Fibroblast of pulmonary artery (primary cell): ENCODE measurements at places on chromosomes 6 and 20.

GRCh38 chr6:148814082-148814790 is 67.4 kb downstream of the UST start:
- DNase-seq, result no peak

- DNase-seq, result no peak
Measured at GRCh38 chr20:49642816-49643215, 70.9 kb downstream of the B4GALT5 start.

GRCh38 chr6:73560182-73560732 is 39.4 kb upstream of the EEF1A1 start:
- no peak for DNase-seq

DNA sequence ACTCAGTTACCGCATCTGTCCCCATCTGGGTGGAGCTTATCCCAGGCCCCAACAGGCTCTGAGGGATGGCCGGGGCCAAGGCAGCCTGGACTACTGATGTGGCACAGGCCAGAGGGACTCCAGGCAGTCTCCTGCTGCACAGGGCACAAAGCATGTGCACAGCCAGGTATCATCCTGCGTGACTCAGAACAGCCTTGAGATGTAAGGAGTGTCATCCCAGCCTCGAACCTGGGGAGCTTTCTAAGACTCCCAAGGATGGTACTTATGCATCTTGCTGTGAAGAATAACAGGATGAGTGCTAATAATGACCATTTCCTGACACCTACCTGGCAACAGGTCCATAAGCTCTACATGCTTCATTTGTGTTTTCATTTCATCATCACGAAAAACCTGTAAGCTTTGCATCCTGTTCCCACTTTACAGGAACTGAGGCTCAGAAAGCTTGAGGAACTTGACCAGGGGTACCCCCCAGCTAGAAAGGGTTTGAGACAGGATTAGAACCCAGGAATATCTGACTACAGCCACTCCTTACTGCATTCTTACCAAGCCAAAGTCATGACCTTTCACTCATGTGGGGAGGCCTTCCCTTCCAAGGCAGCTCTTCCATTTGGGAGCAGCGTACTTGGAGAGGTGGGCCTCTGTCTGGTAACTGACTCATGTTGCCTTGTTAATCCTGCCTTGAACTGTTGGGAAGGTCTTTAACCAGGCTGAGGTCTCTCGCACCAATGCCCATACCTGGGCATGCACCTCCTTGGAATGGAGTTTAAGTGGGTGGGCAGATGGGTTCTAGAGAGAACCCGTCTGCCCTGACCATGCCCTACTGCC is 1.9 kb downstream of the TRIB3 start:
- no peak for DNase-seq

DNA sequence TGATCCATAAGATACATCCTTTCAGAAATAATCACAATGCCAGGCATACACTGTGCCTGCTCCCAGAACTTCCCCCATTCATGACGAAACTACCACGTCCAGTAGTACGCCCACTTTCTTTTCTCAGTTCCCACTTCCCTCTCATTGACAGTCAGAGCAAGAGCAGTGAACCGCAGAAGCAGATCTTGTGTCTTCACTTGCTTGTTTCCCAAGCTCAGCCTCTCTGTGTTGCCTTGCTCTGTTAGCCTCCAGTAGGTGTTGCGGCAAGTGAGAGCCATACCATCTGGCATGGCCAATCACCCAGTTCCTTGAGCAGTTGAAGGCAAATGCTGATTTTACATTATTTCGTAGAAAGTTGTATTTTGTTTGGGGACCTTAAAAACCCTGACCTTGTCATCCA is 11.7 kb downstream of the UST start:
- no peak for DNase-seq

DNA sequence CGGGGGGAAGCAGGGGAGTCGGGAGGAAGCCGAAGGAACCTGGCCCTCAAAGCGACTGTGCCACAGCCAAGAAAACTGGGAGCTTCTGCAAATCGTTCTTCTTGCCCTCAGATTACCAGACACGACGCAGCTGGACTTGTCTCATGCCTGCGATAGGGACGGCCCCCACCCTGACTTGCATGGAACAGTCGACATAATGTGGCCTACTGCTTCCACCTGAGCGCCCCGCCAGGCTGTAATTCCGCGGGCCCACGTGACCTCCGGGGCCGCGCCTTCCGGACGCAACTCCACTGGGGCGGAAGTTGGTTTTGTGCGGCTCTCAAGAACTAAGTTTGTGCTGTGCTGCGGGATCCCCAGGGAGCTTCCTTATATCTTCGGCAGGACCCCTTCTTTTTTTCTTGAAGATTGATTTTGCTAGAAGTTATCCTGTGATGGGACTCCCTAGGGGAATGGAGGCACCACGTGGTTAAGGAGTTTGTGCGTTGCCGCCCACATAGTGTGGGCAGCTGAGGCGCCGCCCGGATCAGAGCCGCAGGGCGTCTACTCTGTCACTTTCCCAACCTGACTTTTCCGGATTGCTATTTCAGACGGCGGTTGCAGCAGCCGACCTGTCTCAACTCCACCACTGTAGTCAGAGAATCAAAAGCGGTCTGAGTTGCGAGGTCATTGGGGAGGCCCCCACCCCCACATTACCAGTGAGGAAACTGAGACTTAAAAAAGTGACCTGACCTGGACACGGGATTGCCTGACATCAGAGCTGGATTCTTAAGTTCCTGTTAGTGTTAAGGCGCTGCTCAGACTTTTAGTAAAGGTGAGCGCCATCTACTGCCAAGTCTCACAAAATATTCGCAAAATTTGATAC is 540 bp upstream of the CD164 start:
- peak; percentile 95 for DNase-seq

DNA sequence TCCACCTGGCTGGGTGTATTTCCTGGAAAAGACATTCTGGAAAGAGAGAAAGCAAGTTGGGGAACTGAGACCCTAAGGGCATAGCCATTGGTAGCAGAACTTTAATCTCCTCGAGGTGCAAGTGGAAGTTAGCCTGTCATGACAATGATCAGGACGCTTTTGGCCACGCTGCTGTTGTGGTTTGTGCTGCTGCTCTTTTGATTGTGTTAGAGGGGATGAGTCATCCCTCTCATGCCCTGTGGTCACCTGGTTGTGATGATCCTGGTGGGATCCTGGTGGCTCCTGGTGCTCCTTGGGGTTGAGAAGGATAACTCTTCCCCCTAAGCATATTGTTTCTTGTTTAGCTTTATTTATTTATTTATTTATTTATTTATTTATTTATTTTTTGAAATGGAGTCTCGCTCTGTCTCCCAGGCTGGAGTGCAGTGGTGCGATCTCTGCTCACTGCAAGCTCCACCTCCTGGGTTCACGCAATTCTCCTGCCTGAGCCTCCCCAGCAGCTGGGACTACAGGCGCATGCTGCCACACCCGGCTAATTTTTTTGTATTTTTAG is 350.3 kb downstream of the KIF16B start:
- no peak for DNase-seq

- DNase-seq, result no peak
Measured at GRCh38 chr6:76703786-76704185, 631.3 kb upstream of the IMPG1 start.

- DNase-seq, result no peak
Measured at GRCh38 chr6:38248500-38249234, 391.1 kb downstream of the BTBD9 start.

DNA sequence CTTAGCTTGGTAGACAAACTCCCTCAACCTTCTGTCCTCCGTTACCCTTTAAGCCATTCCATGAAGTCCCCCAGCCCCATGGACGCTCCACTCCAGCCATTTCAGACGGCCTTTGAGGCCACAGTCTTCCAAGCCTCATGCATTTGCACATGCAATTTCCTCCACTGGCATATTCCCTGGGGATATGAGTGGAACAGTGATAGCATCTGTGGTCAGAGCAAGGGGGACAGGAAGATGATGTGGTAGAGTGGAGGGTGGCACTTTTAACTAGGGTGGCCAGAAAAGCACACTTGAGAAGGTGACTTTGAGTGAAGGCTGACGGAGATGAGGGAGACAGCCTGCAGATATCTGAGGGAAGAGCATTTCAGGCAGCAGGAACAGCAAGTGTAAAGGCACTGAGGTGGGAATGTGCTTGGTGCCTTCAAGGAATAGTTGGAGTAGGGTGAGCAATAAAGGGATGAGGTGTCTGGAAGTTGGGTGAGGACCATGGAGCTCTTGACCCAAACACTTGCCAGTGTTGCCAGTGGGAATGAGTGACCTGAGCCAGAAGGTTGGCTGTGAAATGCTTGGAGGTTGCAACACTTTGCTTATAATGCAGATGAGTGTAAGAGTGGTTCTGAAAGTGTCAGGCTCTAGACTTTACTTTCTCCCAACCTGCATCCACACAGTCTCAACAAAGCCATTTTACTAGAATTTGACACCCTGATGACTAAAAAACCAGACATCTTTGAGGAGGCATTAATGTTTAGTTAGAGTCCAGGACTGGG is 275.6 kb upstream of the SUPT3H start:
- DNase-seq, result no peak

GRCh38 chr6:157036245-157036711 is 259.1 kb downstream of the ARID1B start:
- DNase-seq, result peak; percentile 67

DNA sequence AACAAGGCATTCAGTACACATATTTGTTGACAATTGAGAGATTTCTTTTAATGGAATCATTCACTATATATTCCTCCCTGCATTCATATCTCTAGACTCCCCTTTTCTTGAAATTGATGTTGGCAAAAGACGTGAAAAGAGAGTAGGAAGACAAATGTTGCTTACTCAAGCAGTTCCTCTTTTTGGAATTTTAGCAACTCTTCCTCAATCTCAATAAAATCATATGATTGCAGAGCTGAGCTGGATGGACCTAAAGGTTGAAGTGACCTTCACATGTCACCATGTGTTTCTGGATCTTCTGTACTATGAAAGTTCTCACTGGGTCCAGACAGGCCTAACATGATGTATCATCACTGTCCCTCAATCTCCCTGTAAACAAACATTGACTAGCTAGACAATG is 18.6 kb downstream of the ADGRF1 start:
- no peak for DNase-seq

DNA sequence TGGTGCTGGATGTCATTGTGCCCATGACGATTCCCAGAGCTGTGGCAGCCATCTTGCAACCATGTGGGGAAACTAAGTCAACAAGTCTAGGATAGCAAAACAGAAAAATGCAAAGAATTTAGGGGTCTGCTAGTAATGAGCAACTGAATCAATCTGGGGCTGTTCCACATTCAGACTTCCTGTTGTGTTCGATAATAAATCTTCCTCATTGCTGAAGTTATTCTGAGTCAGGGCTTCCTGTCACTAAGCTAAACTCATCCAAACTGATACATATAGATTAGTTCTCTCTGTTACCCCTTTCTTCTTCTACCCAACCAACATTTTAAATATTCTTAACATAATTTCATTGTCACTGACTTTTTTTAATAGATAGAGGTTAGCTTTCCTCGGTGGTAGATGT is 205.9 kb downstream of the HACE1 start:
- DNase-seq, result no peak

- DNase-seq, result no peak
Measured at GRCh38 chr20:24795436-24795835, 153.6 kb upstream of the CST7 start.

DNA sequence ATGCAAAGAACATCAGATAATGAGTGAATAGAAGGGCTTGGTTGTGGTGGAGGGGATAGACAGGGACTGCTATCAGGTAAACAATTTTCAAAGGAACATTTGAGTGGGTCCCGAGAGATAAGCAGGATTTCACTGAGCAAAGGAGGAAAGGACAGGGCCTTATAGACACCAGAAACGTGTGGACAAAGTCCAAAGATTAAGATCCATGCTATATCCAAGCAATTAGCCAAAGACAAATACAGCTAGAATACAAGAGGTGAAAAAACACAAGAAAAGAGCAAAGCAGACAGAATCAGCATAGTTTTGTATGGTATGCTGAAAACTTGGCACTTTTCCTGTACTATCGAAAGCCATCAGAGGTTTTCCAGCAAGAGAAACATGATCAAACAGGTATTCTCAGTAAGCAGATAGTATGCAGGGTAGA is 59.8 kb downstream of the CDK19 start:
- DNase-seq, result no peak

GRCh38 chr20:25321262-25321831 is 69.3 kb downstream of the ABHD12 start:
- no peak for DNase-seq

GRCh38 chr6:159313018-159313417 is 143.8 kb downstream of the FNDC1 start:
- no peak for DNase-seq

DNA sequence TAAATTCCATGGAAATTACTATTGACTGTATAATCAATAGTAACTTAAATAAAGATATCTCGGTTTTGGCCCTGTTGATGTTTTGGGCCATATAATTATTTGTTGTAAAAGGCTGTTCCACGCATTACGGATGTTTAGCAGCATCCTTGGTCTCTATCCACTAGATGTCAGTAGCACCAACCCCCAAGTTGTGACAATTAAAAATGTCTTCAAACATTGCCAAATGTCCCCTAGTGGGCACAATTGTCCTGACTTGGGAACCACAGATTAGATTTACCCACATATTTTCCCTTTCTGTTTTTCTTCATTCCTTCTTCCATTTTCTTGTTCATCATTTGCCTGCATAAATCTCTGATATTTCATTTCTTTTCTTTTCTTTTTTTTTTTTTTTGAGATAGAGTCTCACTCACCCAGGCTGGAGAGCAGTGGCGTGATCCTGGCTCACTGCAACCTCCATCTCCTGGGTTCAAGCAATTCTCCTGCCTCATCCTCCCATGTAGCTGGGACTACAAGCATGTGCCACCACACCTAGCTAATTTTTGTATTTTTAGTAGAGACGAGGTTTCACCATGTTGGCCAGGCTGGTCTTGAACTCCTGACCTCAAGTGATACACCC is 13.6 kb upstream of the WFDC8 start:
- DNase-seq, result peak; percentile 47

GRCh38 chr6:2103765-2104523 is 141.5 kb downstream of the GMDS start:
- DNase-seq, result peak; percentile 75

DNA sequence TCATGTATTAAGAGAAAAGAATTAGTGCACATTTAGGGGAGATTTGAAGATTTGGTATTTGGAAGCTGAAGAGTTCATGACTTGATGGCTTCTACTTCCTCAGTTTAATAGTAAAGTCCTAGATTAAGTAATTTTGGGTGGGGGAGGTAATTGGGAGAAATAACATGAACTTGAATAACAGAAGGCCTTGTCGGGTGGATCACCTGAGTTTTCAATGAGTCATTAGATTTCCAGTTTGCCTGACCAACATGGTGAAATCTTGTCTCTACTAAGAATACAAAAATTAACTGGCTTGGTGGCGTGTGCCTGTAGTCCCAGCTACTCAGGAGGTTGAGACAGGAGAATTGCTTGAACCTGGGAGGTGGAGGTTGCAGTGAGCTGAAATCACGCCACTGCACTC is 181.0 kb downstream of the GJA1 start:
- DNase-seq, result no peak

- DNase-seq, result no peak
Measured at GRCh38 chr6:40891686-40892085, 147.3 kb downstream of the UNC5CL start.

DNA sequence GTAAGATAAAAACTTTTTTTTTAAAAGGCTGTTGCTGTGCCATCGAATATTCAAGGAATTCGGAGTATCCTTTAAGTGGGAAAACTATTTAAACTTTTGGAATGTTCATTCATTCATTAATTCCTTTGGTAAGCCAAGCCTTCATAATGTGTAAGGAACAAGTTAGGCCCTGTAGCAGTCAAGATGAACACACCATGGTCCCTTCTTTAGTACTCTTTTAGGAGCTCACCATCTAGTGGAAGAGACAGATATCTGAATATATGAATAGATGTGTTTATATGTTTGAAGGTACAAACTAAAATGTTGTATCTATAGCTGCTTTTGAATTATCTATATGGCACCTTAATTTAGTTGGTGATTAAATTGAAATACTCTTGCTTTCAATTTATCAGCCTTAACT is 5.8 kb downstream of the SPO11 start:
- no peak for DNase-seq
